ENCODE measurements at places on chromosomes 11 and 22.
A peak's percentile ranks its signal among the peaks of the same experiment; 100 is the strongest.

DNA sequence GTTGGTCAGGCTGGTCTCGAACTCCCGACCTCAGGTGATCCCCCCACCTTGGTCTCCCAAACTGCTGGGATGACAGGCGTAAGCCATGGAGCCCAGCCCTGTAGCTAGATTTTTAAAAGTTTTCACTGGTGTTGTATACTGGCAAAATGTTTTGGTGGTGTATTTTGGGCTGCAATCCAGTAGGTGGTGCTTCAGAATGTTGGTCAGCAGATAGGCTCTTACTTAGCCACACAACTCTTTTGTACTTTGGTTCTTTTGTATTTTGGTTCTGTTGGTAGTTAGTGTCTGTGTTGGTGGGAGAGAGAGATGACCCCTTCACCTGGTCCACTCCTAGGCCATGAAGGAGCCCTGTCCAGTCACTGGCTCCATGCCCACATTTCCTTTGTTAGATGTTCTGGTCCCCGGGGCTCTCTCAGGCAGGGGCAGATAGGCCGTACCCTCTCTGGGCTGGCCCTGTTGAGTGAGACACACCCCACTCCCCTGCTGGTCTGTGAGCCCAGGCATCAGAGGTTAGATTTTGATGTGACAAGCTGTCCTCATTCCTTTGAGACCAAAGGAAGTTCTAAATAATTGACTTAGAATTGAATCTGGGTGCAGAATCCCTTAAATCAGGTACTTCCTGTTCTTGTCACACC is 123.8 kb downstream of the DDX10 start:
- peak; percentile 22 for DNase-seq

- DNase-seq, result no peak
Measured at GRCh38 chr11:78893996-78894395, 319.3 kb upstream of the NARS2 start.

DNA sequence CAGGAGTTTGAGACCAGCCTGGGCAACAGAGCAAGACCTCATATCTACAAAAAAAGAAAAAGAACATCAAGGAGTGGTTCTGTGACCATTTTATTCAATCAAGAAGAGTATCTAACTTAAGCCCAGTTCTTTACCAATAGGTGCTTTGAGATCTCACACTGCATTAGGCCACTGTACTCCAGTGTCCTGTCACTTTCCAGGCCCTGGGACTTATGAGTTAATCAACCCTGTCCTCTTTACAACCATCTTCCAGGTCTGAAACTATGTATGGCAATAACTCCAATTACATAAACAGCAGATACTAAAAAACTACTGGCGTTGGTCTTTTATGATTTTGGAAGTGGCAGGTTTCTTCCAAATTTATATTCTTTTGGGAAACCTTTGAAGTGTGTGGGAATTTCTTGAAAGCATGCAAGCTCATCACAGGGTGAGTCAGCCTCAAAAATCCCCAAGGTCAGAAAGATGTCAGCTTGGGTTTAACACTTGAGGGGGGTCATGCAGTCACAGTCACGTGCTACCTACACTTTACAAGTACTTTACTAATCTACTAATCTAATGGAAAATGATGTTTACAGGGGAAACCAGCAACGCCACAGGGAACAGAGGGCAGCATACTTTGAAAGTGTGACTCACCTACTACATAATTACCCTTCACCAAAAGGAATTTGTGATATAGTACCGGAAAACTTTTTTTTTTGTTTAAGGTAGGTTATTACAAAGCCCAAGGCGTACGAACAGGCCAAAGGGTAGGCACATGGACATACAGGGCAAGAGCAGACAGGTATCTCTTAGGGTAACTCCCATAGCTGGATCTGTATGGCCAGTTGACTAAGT is 15.6 kb downstream of the PISD start:
- no peak for DNase-seq

DNA sequence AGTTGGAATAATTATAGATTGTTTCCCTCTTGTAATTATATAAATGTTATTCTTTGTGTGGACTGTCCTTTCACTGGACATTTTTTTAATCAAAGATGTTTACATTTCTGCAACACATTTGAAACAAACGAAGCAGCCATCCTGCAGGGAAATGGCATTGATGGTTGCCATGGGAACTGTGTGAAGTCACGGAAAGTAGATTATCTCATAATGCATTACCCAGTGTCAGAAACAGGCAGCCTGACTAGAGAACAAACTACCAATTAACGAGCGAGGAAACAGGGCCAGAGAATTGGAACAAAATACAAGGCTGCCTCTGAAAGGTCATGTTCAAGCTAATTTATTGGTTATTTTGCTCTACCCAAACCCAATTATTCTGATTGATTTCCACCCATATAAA is 96.9 kb upstream of the LARGE1 start:
- no peak for DNase-seq

- no peak for DNase-seq
Measured at GRCh38 chr22:48826546-48826945, 1001.1 kb downstream of the BRD1 start.

DNA sequence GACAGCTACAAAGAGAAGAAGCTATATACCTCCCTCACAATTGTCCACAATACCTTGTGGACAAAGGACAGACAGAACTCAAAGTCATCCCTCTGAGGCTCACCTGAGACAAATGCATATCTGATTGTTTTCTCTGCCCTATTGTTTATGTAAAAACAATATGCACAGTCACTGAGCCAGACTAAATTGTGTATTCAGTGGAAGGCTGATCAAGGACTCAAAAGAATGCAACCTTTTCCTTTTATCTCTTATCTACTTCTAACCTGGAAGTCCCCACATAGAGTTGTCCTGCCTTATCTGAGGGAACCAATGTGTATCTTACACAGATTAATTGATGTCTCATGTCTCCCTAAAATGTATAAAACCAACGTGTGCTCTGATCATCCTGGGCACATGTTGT is 13.9 kb upstream of the MED17 start:
- no peak for DNase-seq

GRCh38 chr22:48708558-48709245 is 1119.0 kb downstream of the BRD1 start:
- DNase-seq, result no peak

DNA sequence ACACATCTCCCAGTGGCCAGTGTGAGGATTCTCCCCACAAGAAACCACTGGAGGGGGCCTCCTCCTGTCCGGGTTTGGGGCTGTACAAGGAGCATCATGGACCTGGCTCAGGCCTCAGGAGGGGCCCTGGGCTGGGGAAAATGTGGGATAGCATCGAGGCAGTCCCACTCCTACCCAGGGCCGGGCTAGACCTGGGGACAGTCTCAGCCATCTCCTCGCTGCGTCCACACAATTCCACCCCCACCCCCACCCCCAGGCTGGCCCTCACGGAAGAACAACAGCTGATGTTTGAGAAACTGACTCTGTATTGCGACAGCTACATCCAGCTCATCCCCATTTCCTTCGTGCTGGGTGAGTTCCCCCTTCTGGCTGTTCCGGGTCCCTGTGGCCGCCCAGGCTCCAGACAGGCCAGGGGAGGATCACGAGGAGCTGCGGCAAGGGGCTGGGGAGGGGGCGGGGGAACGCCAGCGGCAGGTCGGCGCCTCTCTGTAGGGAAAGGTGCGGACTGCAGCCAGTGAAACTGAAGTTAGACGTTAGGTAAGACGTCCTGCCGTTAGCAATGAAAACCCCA is 4.8 kb downstream of the BEST1 start:
- DNase-seq, result peak; percentile 71

GRCh38 chr11:111748035-111748804 is 18.0 kb downstream of the PPP2R1B start:
- DNase-seq, result no peak

- no peak for DNase-seq
Measured at GRCh38 chr22:28923826-28924732, 40.7 kb downstream of the ZNRF3 start.

GRCh38 chr11:124536520-124536919 is 6.9 kb downstream of the OR8B12 start:
- DNase-seq, result peak; percentile 62

GRCh38 chr11:61654397-61654829 is 25.8 kb upstream of the DAGLA start:
- peak; percentile 82 for DNase-seq

- DNase-seq, result no peak
Measured at GRCh38 chr11:68680541-68681231, 3.7 kb upstream of the GAL start.

DNA sequence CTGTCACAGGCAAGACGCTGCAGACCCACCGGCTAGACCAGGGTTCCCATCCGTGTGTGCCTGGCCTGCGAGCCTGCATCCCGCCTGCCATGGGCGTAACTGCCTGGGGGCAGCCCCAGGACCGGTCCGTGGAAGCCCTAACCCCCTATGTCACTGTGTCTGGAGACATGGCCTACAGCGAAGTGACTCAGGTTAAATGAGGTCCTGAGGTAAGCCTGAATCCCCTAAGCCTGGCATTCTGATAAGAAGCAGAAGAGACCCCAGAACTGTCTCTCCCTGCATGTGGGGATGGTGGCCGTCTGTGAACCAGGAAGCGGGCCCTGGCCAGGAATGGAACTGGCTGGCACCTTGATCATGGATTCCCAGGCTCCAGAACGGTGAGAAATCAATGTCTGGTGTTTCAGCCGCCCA is 570.1 kb downstream of the BRD1 start:
- no peak for DNase-seq

DNA sequence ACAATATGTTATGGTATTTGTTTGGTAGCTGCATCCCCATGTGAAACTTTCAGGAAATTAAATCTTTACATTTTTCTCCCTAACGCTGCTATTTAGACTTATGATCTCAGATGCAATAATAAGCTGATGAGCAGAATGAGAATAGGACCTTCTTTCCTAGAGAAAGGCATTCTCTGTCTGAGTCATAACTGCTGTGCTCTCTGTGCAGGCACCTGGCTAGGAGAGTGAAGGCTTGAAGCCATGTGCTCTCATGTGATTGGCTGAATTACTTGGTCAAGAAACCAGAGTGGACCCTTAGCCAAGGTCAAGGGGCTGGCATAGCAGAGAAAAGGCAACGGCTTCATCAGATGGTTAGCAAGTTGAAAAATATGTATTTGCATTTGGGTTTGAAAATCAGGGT is 185.0 kb downstream of the ADAMTS15 start:
- DNase-seq, result no peak
